ENCODE measurements at places on chromosomes 12 and 14. TPM values are rescaled to one million over a fixed set of nuclear protein-coding genes. Genes with fewer than 3 reads are reported as not detected.

GRCh38 chr14:88258021-88258420 is 65.0 kb downstream of the KCNK10 start:
- DNase-seq, result no peak

DNA sequence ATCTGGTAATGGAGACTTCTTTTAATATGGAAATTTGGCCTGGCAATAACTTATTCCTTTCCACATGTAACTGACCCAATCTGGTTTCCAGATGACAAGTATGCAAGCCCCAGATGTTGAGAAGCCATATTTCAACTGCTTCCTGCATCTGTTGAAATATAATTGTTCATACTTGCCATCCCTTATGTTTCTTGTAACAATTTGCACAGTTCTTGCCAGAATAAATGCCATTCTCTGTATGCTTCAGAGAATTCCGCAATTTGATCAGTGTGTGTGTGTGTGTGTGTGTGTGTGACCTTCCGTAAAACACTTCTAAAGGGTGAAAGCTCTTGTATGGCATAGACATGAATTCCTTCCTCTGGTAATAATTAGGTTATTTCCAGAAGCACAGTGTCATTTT is 1.8 kb upstream of the CLEC2A start:
- no peak for DNase-seq

The TBX3 gene
- polyA plus RNA-seq, result 2.2 TPM

GRCh38 chr14:65366802-65367565 is 45.5 kb upstream of the FUT8 start:
- DNase-seq, result no peak

DNA sequence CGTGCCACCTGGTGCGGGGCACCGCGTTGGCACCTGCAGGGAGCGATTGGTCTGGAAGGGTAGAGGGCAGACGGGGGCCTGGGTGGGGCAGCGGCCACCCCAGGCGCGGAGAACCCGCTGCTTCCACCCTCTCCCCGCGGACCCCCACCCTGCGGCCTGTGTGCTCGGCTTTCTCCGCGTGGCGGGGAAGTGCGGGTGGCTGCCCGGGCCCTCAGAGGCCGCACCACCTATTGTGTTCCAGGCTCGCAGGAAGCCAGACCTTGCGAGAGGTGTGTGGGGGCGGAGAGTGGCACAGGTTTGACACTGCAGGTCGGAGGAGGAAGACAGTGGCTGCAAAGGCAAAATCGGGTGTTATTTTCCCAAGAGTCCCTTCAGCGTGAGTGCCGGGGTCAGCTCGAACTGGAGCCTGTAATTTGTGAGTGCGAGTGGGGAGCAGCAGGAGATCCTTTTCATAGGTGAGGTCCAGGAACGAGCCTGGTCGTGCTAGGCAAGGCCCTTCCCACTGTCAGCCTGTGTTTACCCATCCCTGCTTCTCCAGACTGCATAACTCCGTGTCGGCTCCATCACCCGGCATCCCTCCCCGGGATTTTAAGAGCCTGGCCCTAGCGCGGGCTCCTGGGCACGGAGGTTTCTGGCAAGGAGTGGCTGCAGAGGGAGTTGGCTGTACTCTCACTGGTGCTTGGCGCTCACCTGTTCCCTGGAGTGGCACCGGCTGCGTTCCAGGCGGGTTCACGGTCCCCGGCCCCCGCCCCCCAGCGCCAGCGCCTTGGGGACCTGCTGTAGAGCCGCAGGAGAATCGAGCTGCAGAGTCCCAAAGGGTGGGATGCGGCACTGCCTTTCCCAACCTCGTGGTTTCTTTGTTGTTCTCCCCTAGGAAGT is 935 bp downstream of the TBC1D30 start:
- DNase-seq, result no peak

- DNase-seq, result no peak
Measured at GRCh38 chr12:122318607-122319605, 52.6 kb upstream of the VPS33A start.
